Kidney epithelial cell (primary cell): ENCODE measurements at places on chromosomes 7 and 10. TPM values are rescaled to one million over a fixed set of nuclear protein-coding genes. Genes with fewer than 3 reads are reported as not detected.

The INHBA gene
- total RNA-seq: 76.1 and 77.1 TPM in 2 replicates

The ZNF736 gene
- total RNA-seq: 9.3 and 10.5 TPM in 2 replicates

The RBM20 gene
- total RNA-seq: 3.3 and 3.8 TPM in 2 replicates

The RARRES2 gene
- 0.38 and 2.3 TPM in 2 replicates for total RNA-seq

The ARID5B gene
- total RNA-seq: 11.6 and 12.0 TPM in 2 replicates

The ABCC2 gene
- total RNA-seq: 0.04 and 0.07 TPM in 2 replicates
